Activated naive CD4-positive, alpha-beta T cell treated with anti-CD3 and anti-CD28 coated beads for 36 hours (primary cell): ENCODE measurements at places on chromosomes 2 and 18. TPM values are rescaled to one million over a fixed set of nuclear protein-coding genes. Genes with fewer than 3 reads are reported as not detected.

Gene MEIS1
- not detected for total RNA-seq

- H3K4me1 ChIP-seq: no peaks in the 10 kb centered on the region
- H3K36me3 ChIP-seq: no peaks in the 10 kb centered on the region
- no peak for DNase-seq
Observed at GRCh38 chr2:1664698-1665097, 79.6 kb downstream of the PXDN start.

- no peaks in the 10 kb centered on the region for H3K4me1 ChIP-seq
- no peak overlapping the region for H3K27ac ChIP-seq
- DNase-seq: no peak
- H3K36me3 ChIP-seq: no peaks in the 10 kb centered on the region
Observed at GRCh38 chr2:199814101-199814816, 36.7 kb downstream of the FTCDNL1 start.

GRCh38 chr2:110861616-110862260 is 129.4 kb downstream of the ACOXL start:
- H3K36me3 ChIP-seq: no peaks in the 10 kb centered on the region
- peaks cover 48% of the 10 kb centered on the region for H3K4me1 ChIP-seq
- H3K27me3 ChIP-seq: peaks cover 44% of the 10 kb centered on the region

GRCh38 chr18:28149810-28150420 is 27.0 kb downstream of the CDH2 start:
- no peak for DNase-seq
- H3K4me3 ChIP-seq: no peak overlapping the region
- H3K36me3 ChIP-seq: no peaks in the 10 kb centered on the region
- H3K27ac ChIP-seq: no peak overlapping the region
- H3K4me1 ChIP-seq: no peaks in the 10 kb centered on the region

DNA sequence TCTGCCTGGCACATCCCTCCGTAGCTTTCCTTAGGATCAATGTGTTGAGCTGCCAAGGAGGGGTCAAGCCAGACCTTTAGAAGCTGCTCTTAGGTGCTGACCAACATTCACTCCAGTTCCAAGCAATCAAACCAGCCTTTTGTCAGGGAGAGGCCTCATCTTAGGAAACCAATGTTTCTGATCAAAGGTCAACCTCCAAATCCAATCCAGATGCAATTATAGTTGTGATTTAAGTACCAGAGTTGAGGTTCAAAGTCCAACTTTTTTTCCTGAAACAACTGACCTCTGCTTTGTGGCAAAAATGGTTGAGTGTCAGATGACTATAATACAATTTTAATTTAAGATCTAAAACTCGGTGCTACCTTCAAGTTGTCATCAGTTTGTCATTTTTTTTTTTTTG is 303.4 kb downstream of the ALK start:
- H3K27me3 ChIP-seq: peaks cover 12% of the 10 kb centered on the region
- no peaks in the 10 kb centered on the region for H3K36me3 ChIP-seq
- no peak overlapping the region for H3K27ac ChIP-seq
- no peak overlapping the region for H3K4me3 ChIP-seq

DNA sequence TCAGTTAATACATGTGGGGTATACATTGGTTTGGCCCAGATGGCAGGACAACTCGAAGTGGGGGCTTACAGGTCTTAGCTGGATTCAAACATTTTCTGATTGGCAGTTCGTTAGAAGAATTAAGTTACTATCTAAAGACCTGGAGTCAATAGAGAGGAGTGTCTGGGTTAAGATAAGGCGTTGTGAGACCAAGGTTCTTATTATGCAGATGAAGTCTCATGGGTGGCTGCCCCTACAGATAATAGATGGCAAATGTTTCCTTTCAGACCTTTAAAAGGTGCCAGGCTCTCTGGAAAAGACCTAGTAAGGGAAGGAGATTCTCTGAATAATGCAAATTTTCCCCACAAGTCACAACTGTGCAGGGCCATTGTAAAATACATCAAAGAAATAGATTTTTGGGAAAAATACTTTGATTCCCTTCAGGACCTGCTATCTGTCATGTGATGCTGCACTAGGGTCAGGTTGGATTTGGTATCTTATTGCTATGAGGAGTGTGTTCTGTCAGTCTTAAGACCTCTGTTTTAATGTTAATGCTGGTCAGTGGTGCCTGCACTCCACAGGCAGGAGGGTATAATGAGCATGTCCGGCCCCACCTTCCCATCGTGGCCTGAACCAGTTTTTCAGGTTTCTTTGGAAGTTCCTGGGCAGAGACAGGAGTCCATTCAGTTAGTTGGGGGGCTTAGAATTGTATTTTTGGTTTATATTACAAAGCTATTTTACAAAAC is 14.3 kb upstream of the MC5R start:
- no peak overlapping the region for H3K4me3 ChIP-seq
- no peaks in the 10 kb centered on the region for H3K4me1 ChIP-seq
- H3K27ac ChIP-seq: no peak overlapping the region
